ENCODE measurements at places on chromosomes 11 and 22.

- no peak overlapping the region for H3K27ac ChIP-seq
- no peaks in the 10 kb centered on the region for H3K4me1 ChIP-seq
- no peaks in the 10 kb centered on the region for H3K36me3 ChIP-seq
- no peaks in the 10 kb centered on the region for H3K27me3 ChIP-seq
- H3K4me3 ChIP-seq = no peak overlapping the region
These were observed 55.0 kb upstream of the VSTM5 start for GRCh38 chr11:93905384-93905783.

- no peak overlapping the region for H3K27ac ChIP-seq
- no peak for DNase-seq
- H3K27me3 ChIP-seq = no peaks in the 10 kb centered on the region
- no peak overlapping the region for H3K4me3 ChIP-seq
- H3K36me3 ChIP-seq = no peaks in the 10 kb centered on the region
These were observed 55.9 kb downstream of the KCNC1 start for GRCh38 chr11:17790453-17790852.

GRCh38 chr11:31636983-31637382, 127.4 kb downstream of the ELP4 start:
- H3K4me3 ChIP-seq = no peak overlapping the region
- no peak overlapping the region for H3K27ac ChIP-seq
- H3K36me3 ChIP-seq = no peaks in the 10 kb centered on the region
- H3K4me1 ChIP-seq = no peaks in the 10 kb centered on the region

DNA sequence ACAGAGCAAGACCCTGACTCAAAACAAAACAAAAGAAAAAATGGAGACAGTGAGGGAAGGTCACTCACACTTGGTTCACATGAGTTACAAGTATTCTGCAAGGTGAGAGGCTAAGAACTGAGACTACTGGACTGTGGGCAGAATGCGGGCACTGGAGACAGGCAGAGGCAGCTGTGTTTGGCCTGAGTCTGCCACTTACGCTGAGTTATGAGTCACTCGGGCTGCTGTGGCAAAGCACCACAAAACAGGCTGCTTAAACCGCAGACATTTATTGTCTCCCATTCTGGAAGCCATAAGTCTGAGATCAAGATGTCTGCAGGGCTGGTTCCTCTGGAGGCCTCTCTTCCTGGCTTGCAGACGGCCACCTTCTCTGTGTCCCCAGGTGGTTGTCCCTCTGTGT, 122.8 kb downstream of the SHANK2 start:
- H3K27ac ChIP-seq = no peak overlapping the region
- no peaks in the 10 kb centered on the region for H3K4me1 ChIP-seq
- no peaks in the 10 kb centered on the region for H3K36me3 ChIP-seq
- DNase-seq = no peak
- no peaks in the 10 kb centered on the region for H3K27me3 ChIP-seq

- H3K27me3 ChIP-seq = no peaks in the 10 kb centered on the region
- H3K4me3 ChIP-seq = no peak overlapping the region
These were observed 49.0 kb downstream of the PRR5L start for GRCh38 chr11:36345084-36345511.

DNA sequence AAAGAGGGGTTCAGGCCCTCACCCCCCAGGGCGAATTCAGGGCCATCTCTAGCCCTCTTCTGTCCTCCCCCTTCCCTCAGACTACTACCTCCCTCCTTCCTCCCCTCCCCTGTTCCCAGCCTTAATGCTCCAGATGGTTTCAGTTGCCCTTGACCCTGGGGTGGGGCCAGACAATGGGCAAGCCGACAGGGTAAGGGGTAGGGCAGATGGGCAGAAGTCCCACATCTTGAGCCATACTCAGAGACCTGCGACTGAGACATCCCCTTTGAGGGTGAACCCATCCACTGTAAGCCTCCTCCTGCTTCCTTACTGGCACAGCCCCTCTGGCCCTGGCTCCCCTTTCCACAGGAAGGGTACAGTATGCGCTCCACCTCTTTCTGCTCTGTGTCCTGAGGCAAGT, 1.9 kb downstream of the RHBDD3 start:
- H3K36me3 ChIP-seq = no peaks in the 10 kb centered on the region
- H3K27ac ChIP-seq = peak overlapping the region; percentile 96
- no peaks in the 10 kb centered on the region for H3K27me3 ChIP-seq
- H3K4me3 ChIP-seq = no peak overlapping the region

Data from tibial nerve (tissue), 4 donors.